Karpas-422 (cell line): ENCODE measurements at places on chromosomes 13 and 19. TPM values are rescaled to one million over a fixed set of nuclear protein-coding genes. Genes with fewer than 3 reads are reported as not detected.

GRCh38 chr19:43956827-43957226 is 5.8 kb downstream of the ZNF221 start:
- no peak for DNase-seq

- no peak for DNase-seq
Measured at GRCh38 chr19:11843722-11844121, 4.8 kb upstream of the ZNF439 start.

- no peak for DNase-seq
Measured at GRCh38 chr13:44622708-44623107, 46.6 kb upstream of the TSC22D1 start.

DNA sequence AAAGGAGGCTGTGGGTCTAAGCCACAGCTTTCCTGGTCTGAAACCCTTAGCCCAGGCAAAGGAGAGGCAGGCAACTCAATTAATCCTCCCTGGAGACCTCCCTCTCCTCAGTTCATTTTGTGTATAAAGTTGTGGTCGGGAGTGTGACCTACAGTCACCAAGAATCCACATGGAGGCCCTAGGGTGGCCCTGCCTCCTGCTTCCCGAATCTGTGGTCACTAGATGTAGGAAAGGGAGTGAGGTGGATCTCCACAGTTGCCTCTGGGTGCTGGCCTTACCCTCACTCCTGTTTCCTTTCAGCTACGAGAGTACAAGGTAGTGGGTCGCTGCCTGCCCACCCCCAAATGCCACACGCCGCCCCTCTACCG is 1.3 kb downstream of the RPL18A start:
- peak; percentile 42 for DNase-seq

DNA sequence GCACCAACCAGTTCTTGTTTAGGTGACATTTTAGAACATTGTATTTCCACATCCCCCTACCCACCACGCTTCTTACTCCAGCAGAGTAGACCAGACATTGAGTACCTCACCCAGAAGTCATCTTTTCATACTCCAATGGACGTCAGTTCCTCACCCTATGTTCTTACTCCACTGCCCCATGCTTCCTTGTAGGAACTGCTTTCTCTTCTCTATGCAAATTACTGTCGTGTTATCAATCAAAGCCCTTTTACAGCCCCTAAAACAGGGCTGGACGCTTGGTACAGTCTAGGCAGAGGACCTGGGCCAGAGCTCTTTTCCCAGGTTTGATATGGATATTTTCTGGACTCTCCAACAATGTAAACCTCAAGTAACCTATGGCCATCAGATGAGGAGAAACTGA is 58.2 kb downstream of the USP12 start:
- no peak for DNase-seq

DNA sequence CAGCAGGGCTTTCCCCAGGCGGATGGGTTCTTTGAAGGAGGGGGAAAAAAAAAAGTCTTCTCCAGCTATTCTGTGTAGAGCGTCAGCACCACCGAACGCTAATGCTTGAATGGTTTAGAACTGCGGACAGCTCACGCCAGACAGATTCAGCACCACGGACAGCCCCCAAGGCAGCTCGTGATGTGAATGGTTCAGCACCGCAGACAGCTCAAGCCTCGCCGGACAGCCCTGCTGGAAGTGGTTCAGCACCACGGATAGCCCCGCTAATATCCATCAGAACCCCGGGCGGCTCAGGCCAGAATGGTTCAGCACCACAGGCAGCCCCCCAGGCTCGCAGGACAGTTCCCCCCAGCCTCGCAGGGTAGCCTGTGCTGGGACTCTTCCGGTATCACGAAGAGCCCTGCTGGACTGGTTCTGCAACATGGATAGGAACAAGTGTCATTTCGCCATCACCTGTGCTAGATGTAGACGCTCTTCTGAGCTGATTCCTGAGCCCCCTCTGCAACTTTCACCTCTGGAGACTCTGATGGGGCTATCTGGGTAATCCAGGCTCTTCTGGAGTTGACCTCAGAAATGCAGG is 4.9 kb upstream of the SMIM17 start:
- peak; percentile 93 for DNase-seq

- peak; percentile 100 for DNase-seq
Measured at GRCh38 chr19:45730368-45731288, at the start of gene FBXO46. Gene FBXO46 (minus strand): TSS chr19:45730896. CDS start chr19:45713495, 17,401 bp downstream.

DNA sequence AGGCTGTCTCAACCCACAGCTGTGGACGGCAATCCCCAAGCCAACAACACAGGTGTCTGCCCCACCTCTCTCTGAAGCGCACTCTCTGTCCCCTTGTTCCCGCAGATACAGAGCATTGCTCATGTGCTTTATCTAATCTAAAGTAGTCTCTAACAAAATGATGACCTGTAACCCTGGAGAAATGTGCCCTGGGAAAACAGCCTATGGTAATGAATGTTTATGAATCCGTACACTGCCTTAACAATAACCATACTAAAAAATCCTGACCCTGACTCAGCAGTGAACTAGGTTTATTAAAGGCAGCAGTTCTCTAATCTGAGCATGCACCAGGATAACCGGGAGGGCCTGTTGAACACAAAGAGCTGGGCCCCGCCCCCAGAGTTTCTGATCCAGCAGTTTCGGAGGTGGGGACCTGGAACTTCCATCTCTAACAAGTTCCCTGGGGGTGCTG is 50.7 kb upstream of the SLC15A1 start:
- DNase-seq = no peak

GRCh38 chr19:50829801-50830200 is 3.6 kb downstream of the KLK15 start:
- no peak for DNase-seq

- DNase-seq = no peak
Measured at GRCh38 chr13:80642641-80643040, 301.7 kb upstream of the SPRY2 start.

- no peak for DNase-seq
Measured at GRCh38 chr19:21233691-21234090, 91.9 kb downstream of the ZNF431 start.

DNA sequence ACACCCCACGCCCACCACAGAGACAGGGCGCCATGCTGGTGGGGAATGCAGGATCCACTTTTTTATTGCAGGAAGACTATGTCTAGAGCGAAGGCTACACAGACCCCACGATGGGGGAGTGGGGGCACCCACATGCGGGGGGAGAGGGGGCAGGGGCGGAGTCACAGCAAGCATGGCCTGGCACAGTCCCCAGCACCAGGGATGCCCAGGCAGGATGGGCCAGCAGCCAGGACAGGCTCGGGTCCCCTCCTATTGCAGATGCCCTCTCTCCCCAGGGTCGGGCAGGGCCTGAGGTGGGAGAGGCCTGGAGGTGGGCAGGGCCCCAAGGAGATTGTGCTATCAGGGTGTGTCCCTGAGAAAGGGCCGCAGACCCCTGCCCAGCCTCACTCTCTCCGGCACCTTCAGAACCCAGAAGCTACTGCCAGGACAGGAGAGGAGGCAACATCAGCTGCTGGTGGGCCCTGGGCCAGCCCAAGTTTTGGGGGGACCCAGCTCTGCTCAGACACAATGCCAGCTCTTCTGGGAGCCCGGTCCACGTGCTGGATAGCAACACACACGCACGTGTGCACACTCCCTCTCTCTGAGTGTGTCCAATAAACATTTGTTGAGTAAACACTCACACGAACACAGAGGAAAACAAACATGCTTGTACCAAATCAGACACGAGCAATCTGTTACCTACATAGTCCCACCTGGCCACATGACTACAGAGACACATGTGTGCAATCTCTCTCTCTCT is 6.5 kb downstream of the DIRAS1 start:
- no peak for DNase-seq

DNA sequence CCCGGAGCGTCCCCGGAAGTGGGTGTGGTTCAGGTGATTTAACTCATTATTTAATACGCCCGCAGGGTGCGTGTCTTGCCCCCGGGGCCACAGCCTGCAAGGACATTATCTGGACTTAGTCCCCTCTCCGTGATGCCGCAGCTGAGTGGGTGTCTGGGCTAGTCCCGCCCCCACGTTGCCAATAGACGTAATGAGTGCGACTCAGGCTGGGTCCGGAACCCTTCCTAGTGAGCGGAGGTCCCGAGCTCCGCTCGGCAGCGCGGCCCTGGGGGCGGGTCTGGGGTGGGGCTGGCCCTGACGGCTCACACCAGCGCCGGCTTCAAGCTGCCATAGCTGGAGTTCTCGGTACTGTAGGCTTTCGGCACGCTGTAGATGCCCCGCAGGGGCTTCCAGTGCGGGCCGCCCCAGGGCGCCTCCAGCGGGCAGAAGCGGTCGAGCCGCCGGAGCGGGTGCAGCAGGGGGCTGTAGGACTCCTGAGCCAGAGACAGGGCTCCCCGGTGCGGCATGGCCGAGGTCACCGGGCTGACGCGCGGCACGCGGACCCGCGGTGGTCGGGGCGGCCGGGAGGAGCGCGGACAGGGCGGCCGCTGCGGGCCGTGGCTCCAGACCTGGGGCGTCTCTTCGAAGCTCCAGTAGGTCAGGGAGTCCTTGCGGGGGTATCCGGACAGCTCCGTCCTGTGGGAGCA is 918 bp upstream of the LHB start:
- peak; percentile 75 for DNase-seq

GRCh38 chr13:33560726-33561125 is 257.2 kb upstream of the RFC3 start:
- DNase-seq = no peak

DNA sequence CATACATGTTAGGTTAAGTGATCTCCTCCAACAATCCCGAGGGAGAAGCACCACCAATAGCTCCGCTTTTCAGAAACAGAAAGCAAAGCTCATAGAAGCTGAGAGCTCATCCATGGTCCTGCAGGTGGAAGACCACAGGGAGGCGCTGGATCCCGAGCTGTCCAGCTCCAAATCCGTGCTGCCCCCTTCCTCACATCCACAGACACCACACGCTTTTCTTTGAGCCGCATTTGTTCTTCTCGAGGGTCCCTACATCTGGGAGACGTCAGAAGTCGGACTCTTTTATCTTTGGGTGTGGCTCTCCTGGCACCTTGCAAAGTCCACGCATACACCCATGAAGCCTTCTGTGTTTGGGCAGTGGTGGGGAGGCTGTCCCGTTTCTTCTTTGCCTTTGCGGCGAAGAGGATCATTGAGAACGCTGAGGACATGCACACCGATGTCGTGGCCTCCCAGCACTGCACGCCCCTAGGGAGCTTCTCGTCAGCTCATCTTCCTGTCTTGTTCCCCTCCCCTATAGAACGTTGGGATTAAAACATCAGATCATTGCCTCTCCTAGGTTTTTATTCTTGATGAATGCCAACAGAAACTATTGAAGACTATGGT is 184.8 kb downstream of the TEX29 start:
- no peak for DNase-seq

DNA sequence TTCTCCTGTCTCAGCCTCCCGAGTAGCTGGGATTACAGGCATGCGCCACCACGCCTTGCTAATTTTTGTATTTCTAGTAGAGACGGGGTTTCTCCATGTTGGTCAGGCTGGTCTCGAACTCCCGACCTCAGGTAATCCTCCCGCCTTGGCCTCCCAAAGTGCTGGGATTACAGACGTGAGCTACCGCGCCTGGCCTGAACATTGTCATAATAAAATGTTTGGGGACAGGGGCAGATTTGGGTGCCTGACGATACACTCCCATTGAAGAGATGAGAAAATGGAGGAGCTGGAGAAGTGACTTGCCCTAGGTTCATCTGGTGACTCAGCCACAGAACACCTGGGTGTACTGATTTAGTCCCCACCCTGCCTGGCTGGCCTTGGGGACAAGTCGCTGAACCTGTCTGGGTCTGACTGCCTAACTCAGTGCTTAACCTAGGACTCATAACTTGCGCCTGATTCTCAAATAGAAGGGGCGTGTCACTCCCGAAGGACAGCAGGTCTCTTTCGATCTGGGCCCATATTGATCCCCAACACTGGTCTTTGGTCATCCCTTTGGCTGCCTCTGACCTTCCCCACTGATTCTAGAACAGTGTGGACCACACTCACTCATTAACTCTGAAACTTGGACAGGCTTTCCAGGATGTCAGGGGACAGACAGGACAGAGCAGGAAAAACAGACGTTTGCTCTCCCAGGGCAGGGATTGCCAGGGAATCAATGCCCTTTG is 7.6 kb upstream of the BICRA start:
- no peak for DNase-seq

- peak; percentile 68 for DNase-seq
Measured at GRCh38 chr19:17575871-17576757, 20.7 kb downstream of the COLGALT1 start.

- peak; percentile 75 for DNase-seq
Measured at GRCh38 chr13:91017031-91017668, 330.3 kb upstream of the MIR17HG start.

The CD209 gene
- not detected in 2 replicates for total RNA-seq

The CGB5 gene
- total RNA-seq = not detected in 2 replicates

The C19orf47 gene
- 11.7 and 14.5 TPM in 2 replicates for total RNA-seq

The PLPPR2 gene
- 0.43 and 0.67 TPM in 2 replicates for total RNA-seq

The GNG7 gene
- 0.19 and 1.3 TPM in 2 replicates for total RNA-seq

The RNF17 gene
- total RNA-seq = not detected in 2 replicates

The THSD8 gene
- 9.0 TPM in 1 of 2 replicates, not detected in the other for total RNA-seq

The ZNF577 gene
- total RNA-seq = 40.0 and 43.1 TPM in 2 replicates

The CLC gene
- total RNA-seq = not detected in 2 replicates

The ZNF135 gene
- total RNA-seq = not detected in 2 replicates

The TICAM1 gene
- total RNA-seq = 2.1 and 2.7 TPM in 2 replicates

The KLK2 gene
- total RNA-seq = 0.11 and 1.8 TPM in 2 replicates

The ADGRL1 gene
- 0.40 and 1.2 TPM in 2 replicates for total RNA-seq

The TNNI3 gene
- 0.93 and 1.2 TPM in 2 replicates for total RNA-seq
